Spinal cord (tissue), 10 donors: ENCODE measurements at places on chromosomes 3 and 15. TPM values are rescaled to one million over a fixed set of nuclear protein-coding genes. Genes with fewer than 3 reads are reported as not detected.

GRCh38 chr3:53809267-53809666 lies 37.0 kb downstream of the CHDH start:
- DNase-seq, result no peak

WDR93 gene
- polyA plus RNA-seq, result 1.9 TPM

DNA sequence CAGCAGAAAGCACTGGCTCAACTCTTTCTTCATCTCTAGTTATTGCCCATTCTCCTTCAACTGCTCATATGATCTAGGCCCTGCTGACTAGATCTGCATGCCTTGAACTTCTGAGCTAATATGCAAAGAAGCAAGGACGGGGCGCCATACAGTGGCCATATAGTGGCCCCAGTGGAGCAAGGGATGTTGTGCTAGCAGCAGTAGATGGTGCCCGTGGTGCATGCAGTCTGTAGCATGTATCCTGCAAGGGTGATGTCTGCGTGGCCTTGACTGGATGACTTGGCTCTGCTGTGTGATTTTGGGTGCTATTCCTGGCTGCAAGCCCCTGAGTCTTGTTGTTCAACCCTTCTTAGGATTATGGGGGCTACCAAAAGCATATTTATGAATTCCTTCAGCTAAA lies 12.2 kb upstream of the NMD3 start:
- no peak for DNase-seq

SLC51A gene
- 15.4 TPM for polyA plus RNA-seq

DNA sequence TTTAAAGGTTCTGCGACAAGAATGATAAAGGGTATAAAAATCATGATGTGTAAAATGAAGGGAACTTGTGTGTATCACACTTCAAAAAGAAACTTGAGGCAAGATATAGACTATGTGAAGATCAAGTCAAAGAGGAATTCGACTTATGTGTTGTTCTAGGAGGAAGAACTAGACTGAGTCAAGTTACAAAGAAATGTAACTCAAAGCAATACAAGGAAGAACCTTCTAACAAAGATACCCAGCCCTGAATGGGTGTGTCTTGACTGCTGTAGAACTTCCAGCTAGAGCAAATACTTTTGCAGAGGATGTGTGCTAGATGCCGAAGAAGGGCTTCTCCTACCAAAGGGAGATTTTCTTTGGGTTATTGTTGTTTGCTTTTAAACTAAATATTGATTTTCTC lies 2.4 kb downstream of the SLC49A4 start:
- no peak for DNase-seq

DNA sequence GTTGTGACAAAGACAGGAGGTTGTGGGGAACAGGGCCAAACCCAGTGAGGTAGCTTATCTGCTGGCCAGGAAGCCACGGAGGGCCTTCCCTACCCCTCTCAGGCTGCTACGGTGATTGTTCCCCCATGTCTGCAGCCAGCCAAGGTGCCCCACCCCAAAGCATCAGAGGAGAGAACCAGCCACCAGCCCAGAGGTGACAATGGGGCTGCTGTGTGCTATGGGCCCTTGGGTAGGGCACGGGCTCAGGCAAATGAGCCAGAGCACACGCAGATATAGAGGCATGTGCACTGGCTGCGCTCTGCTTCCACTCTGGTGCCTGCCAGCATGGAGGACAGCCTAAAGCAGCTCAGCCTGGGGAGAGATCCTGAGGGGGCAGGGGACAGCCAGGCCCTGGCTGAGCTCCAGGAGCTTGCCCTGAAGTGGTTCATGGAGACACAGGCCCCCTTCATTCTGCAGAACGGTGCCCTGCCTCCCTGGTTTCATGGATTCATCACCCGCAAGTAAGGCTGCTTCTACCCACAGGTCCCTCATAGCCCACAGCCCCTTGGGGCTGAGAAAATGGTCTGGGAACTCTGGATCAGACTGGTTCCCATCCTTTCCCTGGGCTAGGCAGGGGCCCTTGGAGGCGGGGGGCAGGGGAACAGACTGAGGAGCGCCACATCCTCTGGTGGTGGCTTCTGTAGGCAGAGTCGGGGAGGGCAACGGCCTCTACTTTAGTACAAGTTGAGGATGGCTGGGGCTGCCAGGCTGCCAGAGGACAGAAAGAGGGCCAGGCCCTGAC lies at the start of gene SH2D7:
SH2D7 (plus strand) TSS at position 301 of the 781 bp plus-strand sequence; CDS start at position 325, 24 bp downstream.
- DNase-seq, result no peak

DNA sequence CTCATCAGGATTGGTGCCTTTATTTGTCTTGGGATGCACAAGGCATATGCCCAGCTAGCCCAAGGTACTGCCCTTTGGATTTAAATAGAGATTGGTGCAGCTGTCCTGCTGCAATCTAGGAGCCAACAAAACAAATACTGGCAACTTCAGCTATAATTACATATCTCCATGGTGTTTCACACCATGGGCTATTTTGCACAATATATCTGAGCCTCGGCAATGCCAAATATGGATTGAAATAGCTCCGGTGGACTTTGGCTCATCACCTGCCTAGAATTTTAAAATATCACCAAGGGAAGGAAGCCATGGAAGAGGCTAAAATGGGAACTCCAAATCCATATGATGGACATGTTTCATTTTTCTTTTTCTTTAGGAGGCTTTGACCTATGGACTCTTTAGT lies 367.8 kb upstream of the UMPS start:
- no peak for DNase-seq

- DNase-seq, result no peak
Measured at GRCh38 chr15:67349634-67350033, 95.0 kb downstream of the IQCH start.

GRCh38 chr3:127059072-127059471 lies 76.2 kb downstream of the PLXNA1 start:
- no peak for DNase-seq

B3GNT5 gene
- 25.7 TPM for polyA plus RNA-seq

PARP15 gene
- 0.49 TPM for polyA plus RNA-seq

TGM5 gene
- not detected for polyA plus RNA-seq

GRCh38 chr3:79869461-79870312 lies 101.9 kb upstream of the ROBO1 start:
- DNase-seq, result no peak

- no peak for DNase-seq
Measured at GRCh38 chr3:14245248-14245639, 66.6 kb downstream of the LSM3 start.

DNA sequence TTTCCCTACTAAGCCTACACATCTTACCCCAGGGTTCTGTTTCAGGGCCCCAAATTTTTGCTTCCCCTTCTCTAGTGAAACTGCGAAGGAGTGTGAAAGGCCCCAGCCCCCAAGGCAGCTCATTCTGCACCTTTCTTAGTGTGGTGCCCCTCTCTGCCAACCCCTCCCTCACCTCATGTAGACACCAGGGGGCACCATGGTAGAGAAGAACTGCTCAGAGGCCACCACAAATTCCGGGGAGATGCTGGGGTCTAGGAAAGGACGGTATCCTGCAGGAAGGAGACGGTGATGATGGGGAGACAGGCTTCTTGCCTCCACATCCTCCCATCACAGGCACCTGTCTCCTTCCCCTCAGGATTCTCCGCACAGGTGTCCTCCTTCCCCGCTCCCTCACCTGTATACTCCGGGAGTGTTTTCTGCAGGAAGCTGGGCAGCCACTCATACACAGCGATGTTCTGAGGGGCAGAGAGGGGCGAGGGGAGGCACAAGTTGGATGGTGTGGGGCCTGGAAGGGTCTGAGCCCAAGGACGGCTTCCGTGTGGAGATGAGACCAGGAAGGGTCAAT lies 3.6 kb downstream of the DUOX2 start:
- no peak for DNase-seq

DNA sequence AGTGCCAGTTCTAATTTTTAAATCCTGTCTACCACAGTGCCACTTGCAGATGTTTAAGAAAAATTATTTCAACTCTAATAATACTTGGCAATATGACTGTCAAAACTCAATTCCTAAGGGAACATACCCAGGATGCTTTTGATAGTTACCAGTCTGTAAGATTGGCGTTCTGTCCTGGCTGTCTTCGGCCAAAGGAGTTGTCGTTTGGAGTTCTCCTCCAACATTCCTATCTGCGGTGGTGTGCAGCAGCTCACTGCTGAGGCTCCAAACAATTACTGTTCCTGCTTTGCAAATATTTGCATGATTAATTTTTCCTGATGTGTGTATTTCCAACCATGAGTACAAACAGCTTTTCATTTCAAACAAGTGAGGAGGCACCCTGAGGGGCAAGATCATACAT lies 330.8 kb upstream of the DPH6 start:
- no peak for DNase-seq

- DNase-seq, result no peak
Measured at GRCh38 chr15:100001405-100001804, 268.2 kb upstream of the LYSMD4 start.

EIF1B gene
- 186 TPM for polyA plus RNA-seq

CLDN16 gene
- 0.41 TPM for polyA plus RNA-seq

DNA sequence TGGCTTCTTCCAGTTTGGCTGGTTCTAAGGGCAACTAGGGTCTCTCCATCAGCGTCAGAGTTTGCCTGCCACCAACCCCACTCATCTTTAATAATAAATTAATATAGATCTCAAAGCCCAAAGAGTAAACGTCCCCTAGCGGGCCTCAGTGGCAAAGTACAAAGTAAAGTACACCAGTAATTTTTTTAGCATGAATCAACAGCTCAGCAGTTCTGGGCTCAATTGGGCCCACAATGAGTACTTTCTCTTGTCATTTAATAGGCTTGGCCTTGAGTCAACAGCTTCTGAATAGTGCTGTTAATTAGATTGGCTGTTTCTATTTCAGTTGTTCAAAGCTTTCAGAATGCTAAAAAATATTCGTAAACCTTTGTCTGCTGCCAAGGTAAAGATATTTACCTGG lies 89.0 kb upstream of the PFN2 start:
- DNase-seq, result no peak

BFSP2 gene
- polyA plus RNA-seq, result not detected

RPS27L gene
- 91.8 TPM for polyA plus RNA-seq

- DNase-seq, result peak; percentile 78
Measured at GRCh38 chr15:29115093-29115991, 154.3 kb downstream of the NSMCE3 start.

DNA sequence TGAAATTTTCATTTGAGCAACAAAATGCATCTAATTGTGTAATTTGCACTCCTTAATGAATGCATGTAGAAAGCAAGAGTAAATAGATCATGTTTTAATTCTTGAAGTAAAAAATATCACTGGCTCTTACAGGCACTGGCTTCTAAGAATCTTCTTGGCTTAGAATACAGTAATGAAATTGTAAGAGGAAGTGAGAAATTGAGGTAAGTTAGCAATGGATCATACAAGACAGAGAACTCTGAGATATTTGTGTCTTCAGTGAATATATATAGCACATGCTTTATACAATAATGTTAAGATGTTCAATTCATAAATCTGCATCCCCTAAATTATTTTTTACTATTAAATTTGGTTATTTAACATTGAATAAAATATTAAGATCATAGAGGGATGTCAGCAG lies 465.0 kb downstream of the CNTN3 start:
- DNase-seq, result no peak

TOPAZ1 gene
- not detected for polyA plus RNA-seq

DNA sequence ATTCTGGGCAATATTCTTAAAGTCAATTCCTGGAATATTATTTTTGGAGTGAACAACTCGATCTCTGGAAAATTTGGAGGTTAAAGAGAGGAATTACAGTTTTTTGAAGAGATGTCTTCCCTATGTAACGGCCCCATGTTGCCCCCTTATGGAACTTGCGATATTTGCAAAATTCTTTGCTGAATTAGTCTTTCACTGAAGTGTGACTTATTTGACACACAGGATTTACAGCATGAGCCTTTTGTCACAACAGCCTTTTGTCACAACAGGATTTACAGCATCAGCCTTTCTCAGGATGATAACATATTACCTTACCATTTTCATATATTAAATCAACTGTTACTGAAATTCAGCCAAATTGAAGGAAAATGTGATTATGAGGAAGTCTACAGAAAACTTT lies 37.8 kb upstream of the SPTSSB start:
- DNase-seq, result no peak

GRCh38 chr3:79361748-79362378 lies 405.9 kb downstream of the ROBO1 start:
- DNase-seq, result no peak

GRCh38 chr3:52681596-52681995 lies 4.1 kb downstream of the PBRM1 start:
- no peak for DNase-seq

CEP97 gene
- 19.2 TPM for polyA plus RNA-seq
